ENCODE measurements at places on chromosomes 1 and 21.

DNA sequence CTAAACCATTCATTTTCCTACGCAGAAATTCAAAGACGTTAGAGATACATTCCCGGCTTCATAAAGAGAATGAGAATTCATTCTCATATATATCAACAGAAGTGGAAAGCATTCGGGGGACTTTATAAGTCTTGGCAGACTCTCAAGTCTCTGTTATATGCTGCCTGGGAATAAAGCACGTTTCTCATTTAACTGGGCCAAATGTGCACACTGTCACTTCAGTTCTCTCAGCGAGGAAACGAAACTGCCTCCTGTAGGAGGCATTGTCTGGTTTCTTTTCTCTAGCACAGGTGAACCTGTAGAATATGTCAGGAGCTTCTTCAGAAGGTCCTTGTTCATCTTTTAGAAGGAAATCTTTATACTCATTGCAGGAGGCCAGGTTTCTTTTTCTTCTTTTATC, 367.6 kb downstream of the PTBP2 start:
- DNase-seq = no peak

DNA sequence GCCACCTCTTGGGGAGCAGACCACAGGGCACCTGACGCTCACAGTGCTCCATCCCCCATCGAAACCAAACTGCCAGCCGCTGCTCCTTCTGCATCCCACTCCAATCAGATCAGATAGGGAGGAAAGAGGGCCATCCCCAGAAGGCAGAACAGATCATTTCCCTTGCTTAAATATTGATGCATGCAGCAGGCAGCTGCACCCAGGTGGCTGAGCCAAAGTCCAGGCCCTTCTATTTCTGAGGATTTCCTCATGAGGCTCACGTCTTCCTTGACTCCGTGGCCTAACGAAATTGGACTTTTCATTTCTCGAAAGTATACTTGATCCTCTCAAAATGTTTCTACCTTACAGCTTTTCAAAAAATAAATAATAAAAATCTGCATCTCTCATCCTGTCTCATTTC, 239.2 kb downstream of the ATG4C start:
- no peak for DNase-seq

DNA sequence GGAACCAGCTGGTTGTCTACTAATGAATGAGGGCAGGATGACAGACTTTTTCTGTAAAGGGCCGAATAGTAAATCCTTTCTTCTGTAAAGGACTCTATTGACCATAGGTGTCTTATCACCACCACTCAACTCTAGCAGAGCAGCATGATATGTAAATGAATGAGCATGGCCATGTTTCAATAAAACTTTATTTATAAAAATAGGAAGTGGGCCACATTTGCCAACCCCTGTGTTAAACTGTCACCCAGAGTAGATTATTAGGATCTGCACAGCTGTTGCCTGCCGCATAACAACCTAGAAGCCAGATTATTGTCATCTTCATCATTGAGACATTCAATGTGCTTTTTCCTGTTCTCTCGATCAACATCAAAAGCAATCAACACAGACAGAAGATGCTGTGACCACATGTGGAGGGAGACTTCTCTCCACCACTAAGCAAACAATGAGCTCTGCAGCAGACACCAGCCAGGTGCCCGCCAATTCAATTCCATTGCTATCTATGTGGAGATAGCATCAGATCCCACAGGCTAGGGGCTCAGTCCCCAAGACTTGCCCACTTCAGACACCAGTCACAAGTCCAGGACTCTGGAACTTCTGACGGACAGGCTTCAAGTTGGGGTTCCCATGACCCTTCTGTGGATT, 6.8 kb upstream of the EFHD2 start:
- DNase-seq = no peak

DNA sequence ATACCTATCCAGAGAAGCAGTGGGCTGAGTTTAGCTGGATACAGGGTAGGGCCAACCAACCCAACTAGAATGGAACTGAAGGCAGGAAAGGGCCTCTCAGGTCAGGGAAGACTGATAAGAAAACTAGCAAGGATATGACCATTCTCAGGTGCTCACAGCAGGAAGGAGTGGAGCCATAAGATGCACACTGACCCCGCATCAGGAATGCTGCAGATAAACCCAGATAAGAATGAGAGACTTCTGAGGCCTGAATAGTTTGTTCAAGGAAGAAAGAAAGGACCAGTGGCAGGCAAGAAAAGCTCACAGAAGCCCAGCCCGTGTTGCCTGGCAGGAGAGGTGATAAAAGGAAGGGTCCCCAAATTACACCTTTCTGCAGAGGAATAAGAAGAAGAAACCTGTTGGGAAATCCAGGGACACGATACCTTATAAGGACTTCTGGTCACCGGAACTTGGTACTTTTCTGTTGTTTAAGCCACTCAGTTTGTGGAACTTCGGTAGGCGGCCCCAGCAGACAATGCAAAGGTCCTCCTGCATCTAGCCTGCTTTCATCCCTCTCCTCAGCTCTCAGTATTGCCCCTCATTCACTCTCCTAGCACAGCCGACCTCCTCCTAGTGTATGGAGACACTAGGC, 58.9 kb downstream of the ATP1A1 start:
- DNase-seq = no peak

GRCh38 chr1:27821761-27822315, 8.7 kb upstream of the PPP1R8 start:
- DNase-seq = no peak

DNA sequence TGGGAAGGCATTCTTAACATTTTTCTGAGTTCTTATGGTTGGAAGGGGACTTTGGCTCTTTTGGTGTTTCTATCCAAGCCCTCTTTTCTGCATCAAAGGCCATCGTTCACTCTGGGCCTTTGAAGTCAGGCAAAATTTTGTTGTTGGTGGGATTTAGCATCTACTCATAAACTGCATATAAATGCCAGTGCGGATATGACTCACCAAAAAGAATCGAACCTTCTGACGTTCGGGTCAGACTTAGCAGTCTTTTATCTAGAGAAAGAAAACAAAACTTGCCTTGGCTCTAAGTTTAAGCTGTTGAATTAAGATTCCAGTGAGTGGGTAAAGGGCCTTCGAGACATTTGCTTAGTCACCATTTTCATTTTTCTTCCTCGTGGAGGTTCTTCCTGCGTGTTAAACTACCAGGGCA, 51.4 kb downstream of the EVA1C start:
- no peak for DNase-seq

GRCh38 chr1:100721526-100722207, 2.1 kb downstream of the VCAM1 start:
- peak; percentile 8 for DNase-seq
